Fibroblast of mammary gland (primary cell): ENCODE measurements at places on chromosomes 13 and 19.

DNA sequence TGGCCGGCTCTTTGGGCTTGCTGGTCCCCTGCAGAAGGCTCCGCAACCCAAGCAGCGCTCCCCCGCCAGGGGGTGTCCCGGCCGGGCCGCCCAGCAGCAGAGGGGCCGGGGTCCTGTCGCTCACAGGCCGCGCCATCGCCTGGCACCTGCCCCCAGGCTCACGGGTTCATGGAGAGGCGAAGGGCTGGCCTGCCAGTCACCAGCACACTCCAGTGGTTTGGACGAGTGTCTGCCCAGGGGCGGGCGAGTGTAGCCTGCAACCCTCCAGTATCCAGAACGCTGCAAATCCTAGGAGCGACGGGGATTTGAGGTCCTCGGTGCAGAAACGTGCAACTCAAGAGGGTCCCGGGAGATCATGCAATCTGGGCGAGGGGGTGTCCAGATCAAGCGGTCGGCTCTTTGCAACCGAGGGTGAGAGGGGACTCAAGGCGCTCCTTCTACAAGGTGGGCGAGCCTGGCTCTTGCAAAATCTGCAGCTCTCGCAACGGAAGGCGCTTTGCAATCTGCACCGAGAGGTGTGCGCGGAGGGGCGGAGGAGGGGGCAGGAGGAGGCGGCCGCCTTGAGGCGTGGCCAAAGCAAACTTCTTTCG, at the start of gene DBP:
Gene DBP, minus strand, starts transcription at position 521 of the 590 bp plus-strand sequence. Its CDS starts 385 bp downstream, at position 136.
- DNase-seq: no peak

GRCh38 chr19:17686023-17686521, 2.1 kb downstream of the UNC13A start:
- DNase-seq: peak; percentile 31

GRCh38 chr13:106003651-106004050, 531.8 kb downstream of the EFNB2 start:
- DNase-seq: no peak

DNA sequence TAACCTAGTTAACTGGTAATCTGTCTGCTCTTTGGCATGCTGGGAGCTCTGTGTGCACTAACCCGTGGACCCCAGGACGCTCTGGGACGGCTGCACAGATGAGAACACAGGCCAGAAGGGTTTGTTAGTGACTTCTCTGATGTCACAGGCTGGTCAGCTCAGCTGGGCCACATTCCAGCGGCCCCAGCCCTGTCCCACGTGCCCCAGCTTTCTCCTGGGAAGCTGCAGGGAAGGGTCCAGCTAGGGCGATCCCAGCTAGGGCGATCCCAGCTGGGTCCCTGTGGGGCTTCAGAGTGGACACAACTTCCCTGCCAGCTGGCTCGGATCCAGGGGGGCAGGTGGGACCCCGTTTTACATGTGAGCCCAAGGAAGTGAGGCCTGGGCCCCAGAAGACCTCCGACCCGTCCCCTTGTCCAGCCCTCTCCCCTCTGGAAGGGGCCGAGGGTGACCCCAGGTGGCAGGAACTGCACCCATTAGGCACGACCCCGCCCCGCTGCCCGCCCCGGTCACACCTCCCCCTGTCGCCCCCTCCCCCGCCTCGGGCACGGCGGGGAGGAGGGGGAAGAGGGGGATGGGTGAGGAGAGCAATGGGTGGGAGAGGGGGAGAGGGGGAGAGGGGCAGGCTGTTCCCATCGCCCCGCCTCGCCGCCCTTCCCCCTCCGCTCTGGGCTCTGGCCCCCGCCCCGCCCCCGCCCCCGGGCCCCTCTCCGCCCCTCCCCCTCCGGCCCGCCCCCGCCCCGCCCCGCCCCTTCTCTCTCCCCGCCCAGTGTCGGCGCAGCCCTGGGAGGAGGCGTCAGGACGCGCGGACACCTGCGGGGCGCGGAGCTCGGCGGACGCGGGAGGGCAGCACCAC, 75.2 kb upstream of the MCF2L start:
- no peak for DNase-seq

- no peak for DNase-seq
Observed at GRCh38 chr13:88459331-88459730, 788.2 kb downstream of the SLITRK5 start.

- DNase-seq: no peak
Observed at GRCh38 chr13:105441051-105441750, 1094.3 kb downstream of the EFNB2 start.

DNA sequence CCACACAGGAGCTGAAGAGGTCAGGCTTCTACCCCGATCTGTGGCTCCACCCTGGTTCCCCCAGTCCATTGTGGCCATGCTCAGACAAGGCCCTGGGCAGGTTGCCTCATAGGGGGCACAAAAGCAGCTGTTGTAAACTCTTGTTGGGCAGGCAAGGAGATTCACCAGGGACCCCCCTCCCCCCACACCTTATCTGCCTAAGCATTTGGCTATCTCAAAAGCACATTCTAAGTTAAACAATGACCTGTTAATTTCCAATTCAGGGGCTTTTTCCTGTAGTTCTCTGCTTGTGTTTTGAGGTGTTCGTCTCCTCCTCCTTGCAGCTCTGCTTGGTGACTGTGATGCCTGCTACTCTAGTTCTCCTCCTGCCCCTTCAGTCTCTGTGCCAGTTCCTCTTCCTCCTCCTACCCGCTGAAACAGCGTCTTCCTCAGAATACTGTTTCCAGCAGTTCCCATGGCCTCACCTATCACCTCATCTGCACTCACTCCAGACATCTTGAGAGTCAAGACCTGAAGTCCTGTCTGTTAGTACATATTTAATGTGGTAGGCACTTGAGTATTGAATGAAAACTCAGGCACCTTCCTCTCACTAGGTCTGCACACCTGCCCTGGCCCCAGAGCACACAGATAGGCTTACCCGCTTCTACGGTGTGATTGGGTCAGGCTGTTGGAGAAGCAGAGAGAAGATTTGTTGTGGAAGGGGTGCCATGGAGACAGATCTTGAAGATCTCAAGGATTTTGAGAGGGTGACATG, 31.7 kb downstream of the SPATA13 start:
- no peak for DNase-seq

GRCh38 chr13:34414616-34415015, 527.5 kb upstream of the NBEA start:
- no peak for DNase-seq

- DNase-seq: no peak
Observed at GRCh38 chr19:50602935-50603334, 34.7 kb upstream of the LRRC4B start.

- no peak for DNase-seq
Observed at GRCh38 chr13:41955605-41956004, 5.3 kb downstream of the VWA8 start.

DNA sequence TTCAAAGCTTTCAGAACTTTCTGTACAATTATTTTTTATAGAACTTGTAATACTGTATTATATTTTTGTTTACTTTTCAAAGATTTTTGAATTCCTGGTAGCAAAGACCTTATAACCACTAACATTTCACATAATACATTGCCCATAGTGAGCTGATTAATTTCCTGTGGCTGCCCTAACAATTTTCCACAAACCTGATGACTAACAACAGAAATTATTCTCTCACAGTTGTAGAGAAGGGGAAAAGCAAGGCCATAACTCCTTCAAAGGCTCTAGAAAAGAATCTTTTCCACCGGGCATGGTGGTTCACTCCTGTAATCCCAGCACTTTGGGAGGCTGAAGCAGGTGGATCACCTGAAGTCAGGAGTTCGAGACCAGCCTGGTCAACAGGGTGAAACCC, 19.1 kb downstream of the KLF12 start:
- peak; percentile 69 for DNase-seq

DNA sequence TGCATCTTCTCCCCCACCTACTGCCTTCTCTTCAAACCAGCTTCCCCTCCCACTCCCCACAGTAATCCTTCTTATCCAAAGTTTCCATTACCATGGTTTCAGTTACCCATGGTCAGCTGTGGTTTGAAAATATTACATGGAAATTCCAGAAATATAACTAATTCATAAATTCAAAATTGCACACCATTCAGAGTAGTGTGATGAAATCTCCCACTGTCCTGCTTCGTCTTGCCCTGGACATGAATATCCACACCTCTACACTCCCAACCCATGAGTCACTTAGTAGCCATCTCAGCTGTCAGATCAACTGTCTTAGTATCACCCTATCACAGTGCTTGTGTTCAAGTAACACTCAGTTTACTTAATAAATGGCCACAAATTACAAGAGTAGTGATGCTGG, 3.8 kb upstream of the KCTD12 start:
- peak; percentile 27 for DNase-seq

- no peak for DNase-seq
Observed at GRCh38 chr19:28730791-28731512, 482.0 kb downstream of the UQCRFS1 start.
